ENCODE measurements at places on chromosomes 2 and 18.

- DNase-seq = no peak
These were observed 40.7 kb downstream of the INPP4A start for GRCh38 chr2:98485453-98485755.

DNA sequence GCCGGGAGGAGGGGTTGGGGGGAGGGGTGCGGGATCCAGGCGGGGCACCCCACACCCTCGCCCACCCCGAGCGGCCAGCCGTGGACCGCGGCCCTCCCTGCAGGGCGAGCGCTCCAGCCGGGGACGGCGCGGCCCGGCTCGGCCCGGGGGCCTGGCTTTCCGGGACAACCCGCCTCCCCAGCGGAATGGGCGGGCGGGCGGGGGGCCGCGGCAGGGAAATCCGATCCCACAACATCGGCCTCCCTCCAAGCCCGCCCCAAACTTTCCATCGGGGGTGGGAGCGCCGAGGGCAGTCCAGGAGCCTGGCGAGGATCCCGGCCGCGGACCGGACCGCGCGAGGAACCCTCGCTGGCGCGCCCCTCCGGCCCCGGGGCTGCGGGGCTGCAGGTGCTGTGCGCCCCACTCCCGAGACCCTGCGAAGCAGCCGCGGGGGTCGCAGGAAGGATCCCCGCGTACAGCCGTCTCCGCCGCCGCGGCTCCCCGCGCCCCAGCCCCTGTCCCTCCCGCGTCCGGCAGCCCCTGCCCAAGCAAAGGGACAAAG is 529 bp downstream of the SEMA4C start:
- peak; percentile 59 for DNase-seq

- DNase-seq = no peak
These were observed 103.5 kb upstream of the MAP3K20 start for GRCh38 chr2:172972005-172972619.

- DNase-seq = no peak
These were observed 148.8 kb downstream of the PTGR3 start for GRCh38 chr18:75060185-75060584.

GRCh38 chr2:238667639-238668038 is 180.2 kb upstream of the TWIST2 start:
- no peak for DNase-seq
